ENCODE measurements at places on chromosomes 5 and 9.

DNA sequence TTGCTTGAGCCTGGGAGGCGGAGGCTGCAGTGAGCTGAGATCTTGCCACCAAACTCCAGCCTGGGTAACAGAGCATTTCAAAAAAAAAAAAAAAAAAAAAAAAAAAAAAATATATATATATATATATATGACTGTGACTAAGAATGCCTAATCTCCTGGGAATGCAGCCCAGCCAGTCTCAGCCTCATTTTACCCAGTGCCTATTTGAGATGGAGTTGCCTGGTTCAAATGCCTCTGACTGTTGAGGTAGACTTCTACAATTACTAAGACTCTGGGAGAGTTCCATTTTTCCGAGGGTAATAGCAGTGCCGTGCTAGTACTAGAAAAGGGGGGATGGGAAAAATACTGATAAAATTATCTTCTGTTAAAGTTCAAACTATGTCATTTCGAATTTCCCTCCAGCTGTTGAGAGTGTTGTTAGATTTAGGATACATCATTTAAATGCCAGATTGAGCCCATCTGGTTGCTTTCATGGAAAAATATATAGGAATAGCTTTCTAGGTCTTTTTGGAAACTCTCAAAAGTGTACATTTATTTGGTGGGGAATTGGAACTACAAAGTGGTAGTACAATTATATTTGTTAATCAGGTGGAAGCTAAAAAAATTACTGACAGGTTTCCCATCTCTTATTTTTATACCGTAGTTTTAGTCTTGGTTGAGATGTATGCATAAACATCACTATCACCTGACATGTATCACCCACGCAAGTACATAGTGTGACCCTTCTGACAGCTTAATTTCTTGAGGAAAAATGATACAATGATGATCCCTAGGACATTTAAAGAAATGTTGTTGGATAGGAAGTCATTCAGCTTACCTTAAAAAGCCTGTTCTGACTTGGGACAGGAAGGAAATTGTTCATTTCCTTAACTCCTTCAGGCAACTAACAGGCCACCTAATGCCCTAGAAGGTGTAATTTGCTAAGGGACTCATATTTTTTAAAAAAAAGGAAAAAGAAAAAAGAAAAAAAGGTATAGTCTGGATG, 214.9 kb downstream of the ADAMTSL1 start:
- no peak for DNase-seq

DNA sequence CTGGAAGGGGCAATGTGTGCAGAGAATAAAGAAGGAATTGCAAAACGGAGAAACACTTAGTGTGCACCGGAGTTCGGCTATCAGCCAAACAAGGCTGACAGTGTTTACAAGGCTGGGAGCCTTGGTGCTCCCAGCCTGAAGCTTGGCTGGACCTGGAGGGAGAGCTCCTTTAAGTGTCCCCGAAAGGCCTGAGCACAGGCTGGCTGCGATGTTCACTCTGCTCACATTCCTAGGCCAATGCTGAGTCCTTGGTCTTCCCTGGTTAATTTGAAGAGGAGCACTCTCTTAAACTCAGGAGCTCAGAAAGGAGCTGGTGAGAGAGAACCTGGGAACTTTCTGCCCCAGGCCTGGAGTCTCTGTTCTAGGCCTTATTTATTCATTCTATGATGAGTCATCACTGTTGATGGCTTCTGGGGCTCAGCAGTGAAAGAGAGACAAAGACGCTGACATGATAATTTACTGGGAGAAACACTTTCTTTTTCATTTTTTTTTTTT, 88.6 kb upstream of the MYO10 start:
- DNase-seq = no peak

- DNase-seq = no peak
Observed at GRCh38 chr5:6775571-6775970, 62.3 kb downstream of the TENT4A start.

DNA sequence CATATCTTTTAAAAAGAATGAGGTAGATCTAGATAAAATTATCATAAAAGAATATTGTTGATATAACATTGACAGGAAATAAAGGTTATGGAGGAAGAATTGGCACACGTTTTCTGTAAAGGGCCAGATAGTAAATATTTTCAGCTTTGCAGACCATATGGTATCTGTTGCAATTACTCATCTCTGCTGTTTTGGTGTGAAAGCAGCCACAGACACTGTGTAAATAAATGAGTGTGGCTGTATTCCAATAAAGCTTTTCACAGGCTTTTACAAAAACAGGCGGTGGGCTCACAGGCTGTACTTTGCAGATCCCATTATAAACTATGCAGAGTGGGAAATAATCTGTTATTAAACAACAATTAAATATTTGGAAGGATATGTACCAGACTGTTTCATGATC, 87.4 kb downstream of the SGCD start:
- DNase-seq = no peak

DNA sequence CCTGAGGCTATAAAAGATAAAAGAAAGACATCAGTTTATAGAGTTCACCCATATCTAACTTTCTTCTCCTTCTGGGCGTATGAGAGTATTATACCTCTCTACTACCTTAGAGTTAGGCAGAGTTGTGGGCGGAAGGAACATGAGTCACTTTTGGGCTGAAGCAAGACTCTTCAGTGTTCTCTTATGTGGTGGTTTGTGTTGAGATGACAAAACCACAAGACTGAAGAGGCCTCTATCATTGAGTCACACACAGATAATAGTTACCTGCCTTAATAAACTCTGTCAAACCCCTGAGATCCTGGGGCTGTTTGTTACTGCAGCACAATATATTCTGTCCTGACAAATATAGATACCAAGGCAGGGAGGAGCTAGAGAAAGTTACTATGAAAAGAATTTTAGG, 184.2 kb downstream of the EFNA5 start:
- peak; percentile 29 for DNase-seq

- DNase-seq = no peak
Observed at GRCh38 chr9:36640771-36641381, 68.2 kb downstream of the MELK start.

- DNase-seq = no peak
Observed at GRCh38 chr5:30832519-30832918, 361.0 kb upstream of the CDH6 start.

- no peak for DNase-seq
Observed at GRCh38 chr5:42874621-42875198, 63.0 kb upstream of the SELENOP start.

GRCh38 chr5:143051244-143052058, 281.3 kb downstream of the ARHGAP26 start:
- no peak for DNase-seq

GRCh38 chr9:113564498-113565237, 101.1 kb downstream of the RGS3 start:
- DNase-seq = no peak

DNA sequence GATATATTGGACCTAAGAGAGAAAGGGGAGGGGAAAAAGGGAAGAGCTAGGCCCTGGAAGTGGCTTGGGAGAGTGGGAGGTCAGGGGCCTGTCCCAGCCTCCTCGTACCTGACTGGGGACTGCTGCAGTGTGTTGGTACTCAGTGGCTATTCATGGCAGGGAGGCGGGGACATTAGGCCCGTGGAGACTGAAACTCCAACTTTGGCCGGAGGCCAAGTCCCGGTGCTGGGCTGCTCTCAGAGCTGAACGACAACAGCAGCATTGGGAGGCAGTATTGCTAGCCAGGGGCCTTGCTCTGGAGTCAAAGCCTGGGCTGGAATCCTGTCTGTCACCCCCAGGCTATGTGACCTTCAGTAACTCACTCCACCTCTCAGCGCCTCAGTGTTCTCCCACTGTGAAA, 37.8 kb downstream of the NEURL1B start:
- DNase-seq = no peak

DNA sequence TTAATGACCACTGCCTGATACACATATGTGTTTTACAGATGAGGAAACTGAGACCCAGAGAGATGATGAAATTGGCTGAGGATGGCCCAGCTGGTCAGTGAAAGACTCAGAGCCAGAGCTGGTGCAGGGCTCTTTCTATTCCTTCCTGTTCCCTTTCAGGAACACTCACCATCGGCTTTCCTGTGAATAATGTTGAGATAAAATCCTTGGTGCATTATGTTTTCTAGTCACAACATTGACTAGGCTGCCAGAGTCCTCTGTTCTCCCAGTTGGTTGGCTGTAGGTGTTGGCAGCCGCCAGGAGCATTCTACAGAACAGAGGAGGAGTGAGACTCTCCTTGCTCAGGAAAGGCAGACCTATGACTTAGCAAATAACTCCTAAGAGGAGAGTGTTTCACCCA, 14.8 kb downstream of the TGFBI start:
- DNase-seq = no peak

- no peak for DNase-seq
Observed at GRCh38 chr9:82363682-82364081, 375.1 kb downstream of the SPATA31D1 start.

DNA sequence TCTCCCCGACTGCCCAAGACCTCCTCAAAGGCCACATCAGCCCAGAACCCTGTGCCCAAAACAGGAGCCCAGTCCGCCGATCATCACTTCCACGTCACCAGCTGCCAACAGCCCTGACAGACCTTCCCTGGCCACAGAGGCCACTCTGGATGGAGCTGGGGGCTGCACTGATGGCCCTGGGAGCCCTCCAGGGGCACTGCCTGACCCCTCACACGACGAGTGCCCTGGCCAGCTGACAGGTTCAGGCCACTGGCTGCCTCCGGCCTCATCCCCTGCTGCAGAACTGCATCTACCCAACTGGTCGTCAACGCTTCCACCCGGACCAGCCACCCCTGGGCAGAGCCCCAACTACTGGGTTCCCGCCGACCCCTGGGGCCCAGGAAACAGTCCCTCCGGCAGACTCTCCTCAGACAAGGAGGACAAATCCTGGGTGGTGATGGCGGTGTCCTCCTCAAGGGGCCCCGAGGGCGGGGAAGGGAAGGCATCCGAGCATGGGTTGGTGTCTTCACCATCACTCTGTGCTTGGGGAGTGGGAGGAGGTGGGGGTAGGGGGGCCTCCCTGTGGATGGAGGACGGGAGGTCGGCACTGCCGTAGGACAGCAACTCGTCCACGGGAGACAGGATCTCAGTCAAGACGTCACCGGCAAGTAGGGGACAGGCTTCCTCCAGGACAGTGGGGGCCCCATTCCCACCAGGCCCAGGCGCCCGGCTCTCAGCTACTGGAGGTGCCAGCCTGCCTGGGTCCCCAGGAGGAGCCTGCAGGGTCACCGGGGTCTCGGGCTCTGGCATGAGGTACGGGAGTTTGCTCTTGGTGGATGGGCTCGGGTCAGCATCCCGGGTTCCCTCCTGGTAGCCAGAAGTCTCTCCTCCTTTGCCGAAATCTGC, 7.9 kb upstream of the QSOX2 start:
- no peak for DNase-seq

DNA sequence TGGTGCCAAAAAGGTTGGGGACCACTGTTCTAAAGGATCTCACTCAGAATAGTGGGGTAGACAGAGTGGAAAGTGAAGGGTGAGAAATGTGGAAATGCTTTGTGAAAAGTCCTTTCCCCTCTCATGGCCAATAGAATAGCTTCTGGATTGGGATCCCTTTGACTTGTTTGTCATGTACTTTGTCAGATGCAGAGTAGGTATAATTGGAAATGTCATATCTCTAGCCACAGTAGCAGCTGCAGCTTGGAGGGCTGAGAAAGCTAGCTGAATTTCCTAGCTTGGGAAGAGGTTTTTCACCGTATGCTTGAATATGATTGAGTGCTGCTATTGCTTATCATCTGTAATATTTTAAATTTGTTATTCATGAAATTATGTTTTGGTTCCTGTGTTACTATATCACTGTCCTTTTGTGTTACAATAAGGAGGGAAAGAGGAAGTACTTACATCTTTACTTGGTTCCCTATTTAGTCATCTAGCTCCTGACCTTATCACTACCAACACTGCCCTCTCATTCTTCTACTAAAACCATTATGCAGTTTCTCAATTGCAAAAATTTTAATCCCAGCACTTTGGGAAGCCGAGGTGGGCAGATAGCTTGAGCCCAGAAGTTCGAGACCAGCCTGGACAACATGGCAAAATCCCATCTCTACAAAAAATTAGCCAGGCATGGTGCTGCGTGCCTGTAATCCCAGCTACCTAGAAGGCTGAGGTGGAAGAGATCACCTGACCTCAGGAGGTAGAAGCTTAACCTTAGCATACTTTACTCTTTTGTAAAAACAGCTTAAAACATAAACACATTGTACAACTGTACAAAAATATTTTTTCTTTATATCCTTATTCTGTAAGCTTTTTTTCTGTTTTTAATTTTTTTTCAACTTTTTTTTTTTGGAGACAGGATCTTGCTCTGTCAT, 12.4 kb downstream of the SLC30A5 start:
- no peak for DNase-seq

- no peak for DNase-seq
Observed at GRCh38 chr9:124480621-124480981, 26.6 kb downstream of the NR5A1 start.

GRCh38 chr5:75471193-75471592, 40.2 kb downstream of the CERT1 start:
- DNase-seq = no peak

- DNase-seq = no peak
Observed at GRCh38 chr5:150023136-150023535, 22.6 kb downstream of the HMGXB3 start.

DNA sequence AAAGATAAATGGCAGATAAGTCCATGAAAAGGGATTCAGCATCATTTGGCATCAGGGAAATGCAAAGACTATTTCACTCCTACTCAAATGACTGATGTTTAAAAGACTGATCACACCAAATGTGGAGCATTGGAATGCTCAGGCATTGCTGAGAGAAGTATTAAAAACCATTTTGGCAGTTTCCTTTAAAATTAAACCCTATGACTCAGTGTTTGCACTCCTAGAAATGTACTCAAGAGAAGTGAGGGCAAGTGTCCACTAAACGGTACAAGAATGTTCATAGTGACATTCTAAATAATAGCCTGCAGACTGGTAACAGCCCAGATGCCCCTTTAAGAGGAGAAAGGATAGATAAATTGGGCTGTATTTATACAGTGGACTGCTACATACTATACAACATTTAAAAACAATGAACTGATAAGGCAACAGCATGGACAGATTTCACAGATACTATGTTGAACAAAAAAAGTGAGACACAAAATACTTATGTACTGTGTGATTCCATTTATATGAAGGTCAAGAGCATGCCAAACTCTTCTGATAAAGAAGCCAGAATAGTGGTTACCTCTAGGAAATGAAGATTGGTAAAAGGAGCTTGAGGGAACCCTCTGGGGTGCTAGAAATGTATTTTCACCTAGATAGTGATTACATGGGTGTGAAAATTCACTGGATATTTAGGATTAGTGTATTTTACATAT, 24.6 kb downstream of the APC start:
- no peak for DNase-seq

- no peak for DNase-seq
Observed at GRCh38 chr5:87076931-87077330, 190.8 kb upstream of the RASA1 start.

GRCh38 chr5:44943647-44944046, 134.9 kb downstream of the MRPS30 start:
- DNase-seq = no peak

- DNase-seq = no peak
Observed at GRCh38 chr5:174328631-174329299, 283.3 kb downstream of the NSG2 start.

DNA sequence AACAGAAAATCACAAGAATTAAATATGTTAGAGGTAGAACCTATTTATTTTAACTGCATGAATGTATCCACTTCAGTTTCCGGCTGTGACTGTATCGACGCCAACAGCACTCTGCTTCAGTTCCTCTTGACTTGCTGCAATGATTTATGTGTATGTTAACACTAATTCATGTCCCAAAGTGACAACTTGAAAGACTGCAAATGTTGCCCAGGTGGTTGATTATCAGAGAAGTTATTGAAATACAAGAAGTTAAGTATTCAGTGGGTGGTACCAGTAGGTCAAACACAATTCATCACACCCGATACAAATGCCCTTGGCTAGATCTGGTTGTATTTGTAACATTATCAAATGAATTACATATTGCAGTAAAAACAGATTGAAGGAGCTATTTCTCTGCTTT, 622.7 kb upstream of the CDH18 start:
- no peak for DNase-seq

All from activated T-helper 2 cell treated with anti-CD3 and anti-CD28 coated beads, Interferon-gamma antibody, Interleukin-2, Interleukin-4, amounts not matched to agents 10 μg/mL and 5 μg/mL and 100 μg/mL, durations not matched to agents 14 hours and 24 hours and 36 hours (primary cell).